ENCODE measurements at places on chromosomes 11 and 22. TPM values are rescaled to one million over a fixed set of nuclear protein-coding genes. Genes with fewer than 3 reads are reported as not detected.

- DNase-seq, result no peak
- H3K4me3 ChIP-seq, result no peak overlapping the region
- no peaks in the 10 kb centered on the region for H3K4me1 ChIP-seq
- no peaks in the 10 kb centered on the region for H3K36me3 ChIP-seq
These were observed 48.6 kb downstream of the ZC3H12C start for GRCh38 chr11:110141812-110142211.

DNA sequence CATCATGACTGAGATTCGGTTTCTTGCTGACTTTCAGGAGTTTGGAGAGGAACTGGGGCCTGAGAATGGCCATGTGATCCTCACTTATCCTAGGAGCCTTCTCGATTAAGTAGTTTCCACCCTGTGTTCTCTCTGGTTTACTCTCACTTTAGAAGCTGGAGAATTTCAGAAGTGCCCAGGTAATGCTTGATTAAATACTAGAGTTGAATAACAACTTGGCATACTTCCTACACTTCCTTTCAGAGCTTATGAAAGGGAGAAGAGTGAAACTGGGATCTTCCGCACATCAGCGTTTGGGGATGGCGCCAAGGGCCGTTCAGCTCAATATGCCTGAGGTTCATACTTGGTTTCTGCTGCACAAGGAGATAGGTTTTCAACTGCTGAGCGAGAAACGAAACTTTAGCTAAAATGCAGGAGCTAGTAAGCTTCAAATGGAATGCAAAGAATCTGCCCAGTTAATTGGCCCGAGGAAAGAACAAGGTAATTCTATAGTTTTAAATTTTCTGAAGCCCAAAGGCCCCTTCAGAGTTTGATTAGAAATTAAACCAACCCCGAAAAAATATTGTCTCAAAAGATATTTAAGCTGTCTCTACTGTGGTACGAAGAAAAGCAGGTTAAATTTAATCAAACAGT lies 823 bp upstream of the MUC15 start:
- no peaks in the 10 kb centered on the region for H3K27me3 ChIP-seq
- no peak overlapping the region for H3K27ac ChIP-seq
- no peaks in the 10 kb centered on the region for H3K36me3 ChIP-seq
- H3K4me3 ChIP-seq, result no peak overlapping the region
- no peaks in the 10 kb centered on the region for H3K4me1 ChIP-seq

- no peak for DNase-seq
- H3K27ac ChIP-seq, result no peak overlapping the region
- H3K4me1 ChIP-seq, result no peaks in the 10 kb centered on the region
- H3K4me3 ChIP-seq, result no peak overlapping the region
These were observed 58.7 kb upstream of the CHST1 start for GRCh38 chr11:45724153-45724552.

- no peaks in the 10 kb centered on the region for H3K4me1 ChIP-seq
- H3K27ac ChIP-seq, result no peak overlapping the region
- H3K4me3 ChIP-seq, result no peak overlapping the region
- H3K36me3 ChIP-seq, result no peaks in the 10 kb centered on the region
These were observed 17.1 kb upstream of the TMPRSS13 start for GRCh38 chr11:117946156-117946841.

DNA sequence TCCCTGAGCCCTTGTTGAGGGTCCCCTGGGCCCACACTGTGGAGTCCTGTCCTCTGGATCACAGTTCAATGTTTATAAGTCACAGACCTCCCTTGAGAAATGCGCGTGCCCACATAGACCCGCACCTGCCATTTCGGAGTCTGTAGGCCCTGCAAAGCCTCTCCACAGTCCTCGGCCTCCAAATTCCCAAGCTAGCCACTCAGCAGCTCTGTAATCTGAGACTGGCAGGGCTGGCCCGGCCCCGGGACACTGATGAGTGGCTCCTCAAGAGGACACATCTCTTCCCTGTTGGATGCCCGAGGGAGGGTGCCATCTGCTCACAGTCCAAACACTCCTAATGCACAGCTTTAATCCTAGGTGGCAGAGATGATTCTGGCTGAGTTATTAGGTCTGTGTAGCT lies 39.1 kb downstream of the B3GAT1 start:
- no peak overlapping the region for H3K4me3 ChIP-seq
- H3K4me1 ChIP-seq, result no peaks in the 10 kb centered on the region
- H3K27ac ChIP-seq, result no peak overlapping the region
- no peak for DNase-seq

SLC1A2 gene
- total RNA-seq, result 2.1 TPM

OR4D5 gene
- not detected for total RNA-seq

PATE2 gene
- total RNA-seq, result not detected
